ENCODE measurements at places on chromosomes 5 and 9.
A peak's percentile ranks its signal among the peaks of the same experiment; 100 is the strongest.

- DNase-seq, result no peak
Observed at GRCh38 chr5:177320879-177321278, 9.2 kb upstream of the MXD3 start.

DNA sequence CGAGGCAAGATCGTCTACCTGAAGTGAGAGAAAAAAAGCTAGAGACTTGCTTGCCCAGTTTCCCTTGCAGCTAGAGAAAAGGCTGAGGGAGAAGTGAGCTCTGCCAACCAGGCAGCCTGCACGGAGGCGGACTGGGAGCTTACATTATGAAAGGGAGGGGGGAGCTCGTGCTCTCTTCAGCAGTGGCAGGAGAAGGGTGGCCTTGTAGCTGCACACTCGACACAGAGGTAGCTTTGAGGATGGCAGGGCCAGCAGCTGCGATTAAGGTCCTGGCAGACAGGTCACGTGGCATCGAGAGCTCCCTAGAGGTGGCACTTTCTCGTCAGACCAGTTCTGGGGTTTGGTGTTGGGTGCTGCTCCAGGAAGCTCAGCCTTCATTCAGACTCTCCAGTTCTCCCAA is 26.7 kb downstream of the APBA1 start:
- no peak for DNase-seq

GRCh38 chr5:139445325-139446170 is 6.2 kb upstream of the DNAJC18 start:
- DNase-seq, result no peak

DNA sequence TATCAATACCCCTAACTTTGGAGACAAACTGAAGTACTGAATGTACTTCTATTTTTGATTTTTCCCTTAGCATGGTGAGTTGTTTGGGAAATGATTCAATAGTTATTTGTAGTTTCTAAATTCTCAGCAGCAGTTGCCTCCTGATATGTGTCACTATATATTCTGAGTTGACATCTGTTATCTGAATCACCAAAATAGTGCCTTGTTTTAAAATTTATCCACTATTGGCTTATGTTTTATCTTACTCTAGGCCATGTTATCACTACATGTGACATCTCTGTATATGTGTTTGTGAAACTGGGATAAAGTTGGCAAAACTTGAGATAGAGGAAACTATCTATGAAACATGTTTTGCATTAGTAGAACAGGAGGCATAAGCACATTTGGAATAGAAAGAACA is 317.6 kb downstream of the TLE4 start:
- DNase-seq, result no peak

GRCh38 chr5:148403344-148403743 is 19.6 kb downstream of the FBXO38 start:
- no peak for DNase-seq

DNA sequence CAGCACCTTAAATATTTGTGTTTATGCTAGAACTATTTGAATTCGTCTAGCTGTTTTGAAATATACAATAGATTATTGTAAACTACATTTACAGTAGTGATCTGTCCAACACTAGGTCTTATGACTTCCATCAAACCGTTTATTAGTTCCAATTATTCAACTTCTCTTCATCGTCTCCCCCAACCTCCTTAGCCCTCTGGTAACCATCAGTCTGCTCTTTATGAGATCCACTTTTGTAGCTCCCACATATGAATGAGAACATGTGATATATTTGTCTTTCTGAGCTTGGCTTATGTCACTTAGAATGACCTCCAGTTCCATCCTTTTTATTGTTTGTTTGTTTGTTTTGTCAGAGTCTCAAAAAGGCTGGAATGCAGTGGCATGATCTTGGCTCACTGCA is 11.8 kb downstream of the DMXL1 start:
- DNase-seq, result no peak

DNA sequence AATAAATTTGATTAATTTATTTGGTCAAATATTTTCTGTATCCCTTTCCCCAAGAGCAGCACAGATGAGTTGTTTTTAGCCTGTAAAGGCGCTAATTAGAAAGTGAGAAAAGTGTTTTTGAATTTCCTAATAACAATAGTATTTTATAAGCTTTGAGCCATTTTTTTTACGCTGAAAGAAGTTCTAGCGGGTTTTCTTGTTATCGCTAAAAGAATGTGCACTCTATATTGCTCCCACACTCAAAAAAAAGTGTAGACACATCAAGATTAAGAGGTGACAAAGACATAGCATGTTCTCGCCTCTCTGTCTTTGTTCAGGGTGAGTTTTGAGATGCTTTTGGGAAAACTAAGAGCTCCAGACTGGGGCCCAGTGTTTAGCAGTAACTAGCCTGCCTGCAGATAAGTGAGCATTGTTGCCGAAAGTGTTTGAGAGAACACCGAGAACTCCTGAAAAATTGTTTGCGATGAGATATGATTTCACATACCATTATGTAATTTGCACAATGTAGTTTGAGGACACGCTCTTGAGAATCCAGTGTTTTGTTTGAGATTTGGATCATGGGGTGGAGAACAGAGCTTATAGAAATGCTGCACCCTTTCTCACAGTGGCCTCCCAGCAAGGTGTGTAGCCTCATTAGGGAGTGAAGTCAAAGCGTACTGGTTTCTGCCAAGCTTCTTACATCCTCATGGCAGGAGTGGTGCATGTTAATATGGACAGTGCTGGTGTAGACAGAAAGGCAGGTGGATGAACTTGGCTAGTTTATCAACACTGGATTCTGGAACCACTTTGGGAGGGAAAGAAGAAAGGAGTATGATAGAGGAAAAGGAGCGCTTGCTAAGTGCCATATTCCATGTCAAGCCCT is 1.5 kb downstream of the F2R start:
- no peak for DNase-seq

DNA sequence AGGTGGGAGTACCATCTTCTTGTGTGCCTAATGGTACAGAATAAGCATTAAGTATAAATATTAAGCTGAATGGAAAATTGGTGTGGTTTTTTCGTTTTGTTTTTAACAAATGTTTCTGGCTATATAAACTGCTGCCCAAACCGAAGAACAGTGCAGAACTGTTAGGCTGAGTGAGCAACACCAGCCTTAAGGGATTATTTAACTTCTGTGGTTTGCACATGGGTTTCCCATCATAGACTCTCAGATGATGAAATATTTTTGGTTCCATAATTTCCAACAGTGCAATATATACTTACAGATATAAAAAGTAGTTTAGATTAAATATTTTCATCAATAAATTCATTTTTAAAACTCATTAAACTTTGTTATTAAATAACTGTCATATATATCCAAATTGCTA is 16.4 kb downstream of the C5orf63 start:
- no peak for DNase-seq

DNA sequence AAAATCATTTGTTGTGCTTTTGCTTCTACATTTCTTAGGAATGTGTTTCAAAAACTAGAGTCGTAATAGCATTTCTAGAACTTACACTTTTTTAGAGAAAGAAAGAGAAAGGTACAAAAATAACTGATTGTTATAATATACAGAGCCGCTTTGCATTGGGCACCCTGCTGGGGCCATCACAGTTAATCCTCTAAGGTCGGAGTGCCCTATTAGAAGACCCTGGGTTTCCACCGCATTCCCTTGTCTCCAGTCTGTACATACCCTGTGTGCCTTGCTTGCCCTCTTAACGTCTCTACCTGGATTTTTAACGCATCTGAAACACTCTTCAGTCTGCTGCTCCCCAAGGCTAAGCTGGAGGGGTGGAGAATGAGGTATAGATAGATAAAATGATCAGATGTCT is 1.3 kb downstream of the MARVELD2 start:
- no peak for DNase-seq

- no peak for DNase-seq
Observed at GRCh38 chr5:32598260-32598937, 13.0 kb downstream of the SUB1 start.

- no peak for DNase-seq
Observed at GRCh38 chr5:40260361-40260760, 419.4 kb upstream of the PTGER4 start.

GRCh38 chr9:137407590-137408300 is 15.2 kb downstream of the EXD3 start:
- DNase-seq, result no peak

GRCh38 chr5:132566657-132567056 is 9.9 kb downstream of the RAD50 start:
- DNase-seq, result no peak

GRCh38 chr5:64077589-64077988 is 88.1 kb upstream of the RNF180 start:
- DNase-seq, result no peak

DNA sequence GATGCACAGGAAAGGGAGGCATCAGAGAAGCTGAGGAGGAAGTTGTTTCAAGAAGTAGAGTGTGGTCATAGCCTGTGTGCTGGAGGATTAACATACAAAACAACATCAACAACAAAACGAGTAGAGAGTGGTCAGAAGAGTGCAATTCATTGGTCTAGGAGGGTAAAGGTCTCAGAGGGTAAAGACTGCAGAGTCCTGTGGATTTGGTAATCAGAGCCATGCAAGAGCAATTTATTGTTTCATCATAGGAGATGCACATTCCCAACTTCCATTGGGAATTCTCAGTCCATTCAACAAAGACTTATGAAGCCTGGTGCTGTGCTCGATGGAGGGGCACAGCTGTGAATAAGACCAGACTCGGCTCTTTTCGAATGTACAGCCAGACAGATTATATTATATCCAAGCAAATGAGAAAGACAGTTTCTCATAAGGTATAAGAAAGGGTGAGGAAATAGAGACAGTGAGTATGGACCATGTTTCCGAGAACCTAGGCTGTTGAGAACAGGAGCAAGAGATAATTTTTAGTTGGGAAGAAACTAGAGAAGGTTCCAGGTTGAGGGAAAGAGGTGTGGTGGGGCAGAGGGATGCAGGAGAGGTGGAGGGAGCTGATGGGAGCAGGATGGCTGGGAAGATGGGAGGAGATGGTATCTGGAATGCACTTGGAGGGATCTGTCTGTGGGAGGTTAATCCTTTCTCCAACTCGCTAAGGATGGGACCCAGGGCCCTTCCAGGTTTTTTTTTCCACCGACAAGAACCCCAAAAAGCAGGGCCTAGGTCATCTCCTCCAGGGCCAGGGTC is 7.9 kb upstream of the MYORG start:
- no peak for DNase-seq

DNA sequence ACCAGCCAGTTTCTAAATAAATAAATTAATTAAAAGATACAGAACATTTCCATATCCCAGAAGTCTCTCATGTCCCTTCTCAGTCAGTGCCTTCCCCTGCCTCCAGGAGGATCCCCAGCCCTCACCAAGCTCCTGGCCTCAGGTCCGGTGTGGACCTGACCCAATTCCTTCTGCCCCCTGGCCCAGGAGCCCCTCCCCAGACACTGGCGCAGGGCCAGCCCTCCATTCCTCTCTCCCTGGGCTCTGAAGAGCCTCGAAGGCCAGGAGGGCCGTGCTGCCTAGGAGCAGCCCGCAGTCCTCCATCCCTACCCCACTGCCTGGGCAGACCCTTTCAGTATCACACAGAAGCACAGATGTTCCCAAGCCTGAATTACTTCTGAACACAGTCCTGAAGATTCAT is 61.8 kb upstream of the BARHL1 start:
- DNase-seq, result no peak

GRCh38 chr5:177489119-177489716 is 8.2 kb downstream of the PDLIM7 start:
- no peak for DNase-seq

- no peak for DNase-seq
Observed at GRCh38 chr5:56985936-56986625, 34.2 kb upstream of the MIER3 start.

GRCh38 chr9:95102001-95102433 is 215.5 kb downstream of the FANCC start:
- no peak for DNase-seq

DNA sequence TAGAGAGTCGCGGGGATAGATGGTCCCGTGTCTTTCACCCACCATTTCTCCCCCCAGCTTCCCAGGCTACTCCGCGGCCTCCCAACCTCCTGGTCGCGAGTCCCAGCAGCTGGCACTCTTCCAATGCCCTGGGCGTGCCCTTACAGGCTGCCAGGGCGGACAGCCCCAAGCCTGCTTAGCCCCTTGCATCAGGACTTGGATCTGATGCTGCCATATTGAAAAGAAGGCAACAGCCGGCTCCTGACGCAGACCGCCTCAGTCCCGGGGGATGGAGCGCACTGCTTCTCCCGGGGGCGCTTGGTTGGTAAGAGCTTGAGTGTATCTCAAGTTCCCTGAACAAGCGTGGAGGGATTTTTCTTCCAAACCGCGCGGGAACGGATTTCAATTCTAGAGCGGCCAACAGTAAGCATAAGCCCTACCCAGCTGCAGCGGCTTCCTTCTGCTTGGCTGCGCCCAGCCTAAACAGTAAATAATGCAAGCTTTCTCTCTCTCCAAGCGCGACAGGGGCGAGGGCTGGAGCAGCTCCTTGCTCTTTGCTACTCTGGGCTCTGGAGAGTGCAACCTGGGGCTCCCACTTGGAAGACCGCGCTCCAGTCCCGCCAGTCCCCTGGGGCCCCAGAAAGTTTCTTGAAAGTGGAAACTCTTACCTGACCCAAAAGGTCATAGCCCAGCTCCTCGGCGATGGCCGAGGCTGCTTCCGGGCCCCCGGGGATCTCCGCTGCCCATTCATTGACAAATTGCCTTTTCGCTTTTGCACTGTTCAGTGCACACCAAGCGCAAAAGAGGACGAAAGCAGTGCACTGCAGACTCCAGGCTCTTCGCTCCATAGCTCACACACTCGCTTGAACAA is 607 bp downstream of the PCSK1 start:
- no peak for DNase-seq

DNA sequence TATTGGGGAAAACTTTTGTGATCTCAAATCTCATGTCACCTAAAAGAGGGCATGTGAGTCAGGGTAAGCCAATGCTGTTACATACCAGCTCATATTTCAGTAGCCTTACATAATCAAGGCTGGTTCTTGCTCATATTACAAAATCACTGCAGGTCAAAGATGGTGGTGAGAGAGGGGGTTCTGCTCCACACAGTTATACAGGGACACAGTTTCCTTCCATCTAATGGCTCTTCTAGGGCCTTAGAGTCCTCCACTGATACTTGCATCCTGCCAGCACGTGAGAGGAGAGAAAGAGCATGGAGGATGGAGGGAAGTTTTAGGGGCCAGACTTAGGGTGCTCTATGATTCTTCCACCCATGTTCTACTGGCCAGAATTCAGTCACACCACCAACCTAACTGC is 130.0 kb downstream of the LIFR start:
- DNase-seq, result no peak

- DNase-seq, result no peak
Observed at GRCh38 chr9:74543145-74543544, 46.0 kb downstream of the RORB start.

- no peak for DNase-seq
Observed at GRCh38 chr5:180339583-180340183, 13.5 kb downstream of the GFPT2 start.

GRCh38 chr5:1772634-1773033 is 27.0 kb downstream of the MRPL36 start:
- DNase-seq, result no peak

DNA sequence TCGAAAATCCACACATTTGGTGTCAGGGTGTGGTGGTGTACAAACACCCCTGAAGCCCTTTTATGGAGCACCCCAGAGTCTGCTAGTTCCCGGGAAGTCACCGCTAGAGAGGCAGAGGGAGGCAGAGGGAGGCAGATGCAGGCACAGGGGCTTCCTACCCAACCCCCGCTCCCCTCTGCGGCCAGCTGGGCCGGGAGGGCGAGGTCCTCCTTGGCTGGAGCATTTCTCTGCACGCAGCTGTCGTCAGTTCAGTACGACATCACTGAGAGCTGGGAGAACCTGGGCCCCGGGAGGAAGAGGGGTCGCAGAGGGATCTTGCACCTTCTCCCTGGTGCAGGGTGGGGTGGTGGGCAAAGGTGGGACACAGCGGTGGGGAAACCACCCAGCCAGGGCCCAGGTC is 15.8 kb upstream of the UBAC1 start:
- DNase-seq, result no peak

- DNase-seq, result peak; percentile 71
Observed at GRCh38 chr5:139774980-139775661, 20.5 kb upstream of the PSD2 start.

Data from stimulated activated CD4-positive, alpha-beta T cell treated with anti-CD3 and anti-CD28 coated beads, Interleukin-1b, Interleukin-23, amount 100 ng/mL, for 4 hours (primary cell).